Activated CD8-positive, alpha-beta memory T cell treated with anti-CD3 and anti-CD28 coated beads, Interleukin-2, amount 50 U/mL, for 4 hours (primary cell): ENCODE measurements at places on chromosomes 16 and 17.

DNA sequence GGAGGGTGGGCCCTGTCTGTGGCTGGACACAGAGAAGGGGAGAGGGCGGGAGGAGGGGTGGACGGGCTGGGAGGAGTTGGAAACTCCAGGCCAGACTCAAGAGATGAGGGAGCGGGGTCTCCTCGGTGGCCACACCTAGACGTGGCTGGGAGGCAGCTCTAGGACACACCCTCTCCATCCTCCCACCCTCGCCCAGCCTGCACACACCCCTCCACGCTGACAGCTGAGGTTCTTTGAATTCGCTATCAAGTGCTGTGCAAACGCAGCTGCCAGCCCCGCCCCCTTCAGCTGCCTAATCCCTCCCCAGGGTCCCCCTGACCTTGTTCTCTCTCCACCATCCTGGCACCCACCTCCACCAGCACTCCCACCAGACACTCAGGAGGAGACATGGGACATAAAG lies 48.7 kb downstream of the DNAH17 start:
- no peak for DNase-seq

GRCh38 chr17:78925234-78925633 lies at the start of gene TIMP2:
Gene TIMP2 (minus strand): TSS chr17:78925387. CDS start chr17:78925088, 299 bp downstream.
- DNase-seq, result peak; percentile 68

DNA sequence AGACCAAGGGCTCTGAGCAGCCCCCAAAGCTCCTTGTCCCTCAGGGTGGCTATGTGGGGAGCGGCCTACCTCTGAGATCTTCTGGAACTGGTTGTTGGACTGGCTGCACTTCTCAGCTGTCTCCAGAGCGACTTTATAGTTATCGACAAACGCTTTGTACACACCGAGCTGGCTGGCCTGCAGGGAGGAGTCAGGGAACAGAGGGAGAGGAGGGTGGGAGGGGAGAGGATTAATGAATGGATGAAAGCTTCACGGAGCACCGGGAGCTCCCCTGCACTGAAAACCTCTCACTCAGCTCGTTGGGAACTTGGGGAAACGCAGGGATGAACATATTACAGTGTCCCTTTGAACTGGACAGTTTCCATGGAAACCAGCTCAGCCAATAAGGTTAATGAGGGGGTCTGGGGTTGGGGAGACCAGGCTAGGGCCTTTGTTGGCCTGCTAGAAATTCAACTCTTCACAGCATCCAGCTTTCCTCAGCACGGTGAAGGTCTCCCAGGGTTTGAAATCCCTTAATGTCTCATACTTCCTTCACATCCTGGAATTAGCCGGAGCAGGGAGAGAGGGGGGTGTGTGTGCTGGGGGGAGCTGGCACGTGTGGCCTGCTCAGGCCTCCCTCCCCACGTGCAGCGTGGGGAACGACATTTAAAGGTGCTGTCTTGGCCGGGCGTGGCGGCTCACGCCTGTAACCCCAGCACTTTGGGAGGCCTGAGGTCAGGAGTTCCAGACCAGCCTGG lies 86.7 kb downstream of the TIMM22 start:
- no peak for DNase-seq

DNA sequence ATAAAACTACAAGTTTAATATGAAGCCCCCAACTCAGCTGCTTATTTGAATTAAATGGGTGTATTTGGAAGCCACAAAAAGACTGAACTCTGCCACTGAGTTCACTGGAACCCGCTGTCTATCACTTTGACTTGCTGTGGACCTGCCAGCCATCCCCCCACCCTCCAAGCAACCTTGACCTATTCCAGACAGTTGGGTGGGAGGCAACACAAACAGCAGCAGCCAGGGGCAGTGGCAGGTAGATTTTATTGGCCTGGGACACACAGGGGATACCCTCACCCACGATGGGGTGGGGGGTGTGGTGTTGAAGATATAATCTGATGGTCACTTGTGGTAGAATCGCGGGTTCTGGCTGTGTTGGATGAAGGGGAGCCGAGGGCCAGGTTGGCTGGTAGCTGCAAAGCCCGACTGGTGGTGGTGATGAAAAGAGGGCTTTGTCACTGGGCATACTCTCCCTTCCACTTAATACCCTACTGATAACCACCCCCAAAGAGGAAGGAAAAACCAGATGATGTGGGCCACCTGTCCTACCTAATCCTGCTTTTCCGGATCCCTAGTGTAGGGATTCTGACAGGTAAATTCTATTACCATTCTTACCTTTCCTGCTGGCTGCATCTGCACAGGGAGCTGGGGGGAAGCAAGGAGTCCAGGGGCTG lies 2.6 kb downstream of the GPS2 start:
- no peak for DNase-seq

- no peak for DNase-seq
These were observed 49.0 kb downstream of the MPRIP start for GRCh38 chr17:17091276-17091675.

- DNase-seq, result no peak
These were observed 39.4 kb downstream of the PLCG2 start for GRCh38 chr16:81818568-81818896.

DNA sequence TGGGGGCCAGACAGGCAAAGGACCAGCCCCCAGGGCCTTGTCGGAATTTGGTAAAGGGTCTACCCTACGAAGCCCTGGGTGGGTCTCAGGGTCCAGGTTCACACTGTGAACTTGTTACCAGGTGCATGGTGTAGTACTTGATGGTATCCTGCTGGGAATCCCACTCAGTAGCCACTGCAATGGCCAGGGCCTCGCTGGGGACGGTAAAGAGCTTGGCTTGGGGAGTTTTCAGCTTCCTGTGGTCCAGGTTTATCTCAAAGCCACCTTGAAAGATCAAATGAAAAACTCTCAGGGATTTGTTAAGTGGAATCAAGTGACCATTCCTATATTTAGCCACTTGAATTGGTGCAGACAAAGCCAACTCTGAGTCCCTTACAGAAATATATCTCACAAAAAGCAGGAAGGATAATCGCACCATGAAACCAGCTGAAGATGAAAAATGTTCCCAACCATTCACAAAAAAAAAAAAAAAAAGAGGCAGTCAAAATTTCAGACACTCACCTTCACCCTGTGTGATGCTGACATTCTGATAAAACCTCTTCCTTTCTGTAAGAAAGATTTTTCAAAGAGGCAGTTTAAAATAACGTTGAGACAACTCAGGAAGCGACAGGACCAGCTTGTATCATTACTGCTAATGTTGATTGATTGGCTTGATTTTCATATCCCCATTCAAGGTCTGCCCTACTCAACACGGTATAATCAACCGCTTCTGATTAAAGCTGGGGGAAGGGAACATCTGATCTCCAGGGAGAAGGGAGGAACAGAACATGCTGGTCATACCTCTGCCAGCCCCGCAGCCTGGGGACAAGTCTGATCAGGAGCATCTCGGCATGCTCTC lies 10.6 kb downstream of the ATPAF2 start:
- DNase-seq, result no peak

GRCh38 chr17:55567240-55568214 lies 56.3 kb upstream of the SMIM36 start:
- no peak for DNase-seq

GRCh38 chr17:6078458-6078871 lies 8.3 kb downstream of the WSCD1 start:
- DNase-seq, result no peak

GRCh38 chr17:65797101-65797500 lies 235.7 kb upstream of the AXIN2 start:
- DNase-seq, result no peak

GRCh38 chr17:82702231-82702927 lies 3.9 kb upstream of the RAB40B start:
- DNase-seq, result no peak

- no peak for DNase-seq
These were observed 188.7 kb downstream of the KATNIP start for GRCh38 chr16:27738596-27738995.

- no peak for DNase-seq
These were observed 115.6 kb upstream of the SDK2 start for GRCh38 chr17:73759734-73760438.

DNA sequence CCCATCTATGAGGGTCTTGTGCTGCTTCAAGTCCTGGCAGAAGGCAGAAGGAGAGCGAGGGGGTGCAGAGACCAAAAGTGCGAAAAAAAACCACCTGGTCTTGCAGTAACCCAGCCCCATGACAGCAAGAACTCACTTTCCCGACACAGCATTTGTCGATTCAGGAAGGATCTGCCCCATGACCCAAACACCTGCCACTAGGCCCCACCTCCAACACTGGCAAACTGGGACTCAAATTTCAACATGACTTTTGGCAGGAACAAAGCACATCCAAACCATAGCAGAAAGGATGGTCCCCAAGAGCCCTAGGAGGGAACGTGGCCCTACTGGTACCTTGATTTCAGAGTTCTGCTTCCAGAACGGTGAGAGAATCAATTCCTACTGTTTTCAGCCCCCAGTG lies 34.7 kb upstream of the KLHDC4 start:
- DNase-seq, result no peak

DNA sequence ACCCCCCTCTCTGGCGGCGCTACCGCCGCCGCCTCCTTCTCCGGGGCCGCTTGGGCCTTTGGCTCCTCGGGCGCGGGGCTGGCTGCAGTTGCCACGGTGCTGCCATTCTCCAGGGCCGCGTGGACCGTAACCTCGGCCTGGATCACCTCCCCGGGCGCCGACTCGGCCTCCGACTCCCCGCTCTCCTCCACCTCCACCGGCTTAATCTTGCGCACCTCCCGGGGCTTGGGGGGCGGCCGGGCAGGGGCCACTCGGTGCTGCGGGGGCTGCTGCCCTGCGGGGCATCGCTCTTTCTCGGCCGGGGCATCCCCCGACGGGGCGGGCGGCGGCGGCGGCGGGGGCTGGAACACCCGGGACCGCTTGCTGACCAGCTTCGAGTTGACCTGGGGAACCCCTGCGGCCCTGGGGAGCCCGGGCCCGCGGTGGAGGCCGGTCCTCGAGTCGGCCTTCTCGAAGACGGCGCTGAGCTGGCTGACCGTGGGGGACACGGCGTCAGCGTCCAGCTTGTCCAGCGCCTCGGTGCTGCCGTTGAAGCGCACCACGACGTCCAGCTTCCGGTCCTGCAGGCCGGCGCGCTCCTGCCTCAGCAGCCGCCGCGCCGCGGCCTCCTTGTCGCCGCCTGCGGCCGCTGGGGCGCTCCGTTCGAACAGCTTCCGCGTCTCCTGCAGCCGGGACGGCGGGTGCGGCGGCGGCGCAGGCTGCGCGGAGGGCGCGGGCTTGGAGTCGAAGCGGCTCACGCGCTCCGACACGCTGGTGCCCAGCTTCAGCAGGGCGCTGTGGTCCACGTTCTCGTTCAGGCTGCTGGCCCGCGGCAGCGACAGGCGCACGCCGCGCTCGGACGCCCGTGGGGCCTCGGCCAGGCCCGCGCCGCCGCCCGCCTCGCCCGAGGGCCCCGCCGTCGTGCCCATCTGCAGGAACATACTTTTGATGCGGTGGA lies 792 bp downstream of the PPP1R9B start:
- DNase-seq, result peak; percentile 62

DNA sequence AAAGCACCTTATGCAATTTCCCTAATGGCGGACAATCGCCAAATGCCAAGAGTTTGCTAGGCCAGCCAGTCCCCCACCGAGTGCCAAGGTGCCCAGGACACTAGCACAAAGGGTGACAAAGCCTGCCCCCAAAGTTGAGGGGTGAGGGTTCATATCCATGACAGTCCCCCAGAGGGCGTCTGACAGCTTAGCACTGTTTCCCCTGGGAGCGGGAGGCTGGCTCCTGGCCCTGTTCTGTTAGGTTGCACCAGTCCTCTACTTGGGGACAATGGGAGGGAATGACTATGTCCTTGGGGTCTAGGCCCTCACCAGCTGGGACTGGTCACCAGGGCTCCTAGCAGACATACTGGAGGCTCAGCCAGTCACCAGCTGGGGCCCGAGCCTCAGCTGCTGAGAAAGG lies 66.9 kb downstream of the MYO18A start:
- DNase-seq, result no peak

GRCh38 chr17:8401107-8401506 lies 3.5 kb upstream of the RNF222 start:
- no peak for DNase-seq

GRCh38 chr16:86926181-86927094 lies 348.1 kb downstream of the FOXL1 start:
- DNase-seq, result no peak

GRCh38 chr16:86477642-86478041 lies 32.7 kb upstream of the FOXF1 start:
- no peak for DNase-seq

DNA sequence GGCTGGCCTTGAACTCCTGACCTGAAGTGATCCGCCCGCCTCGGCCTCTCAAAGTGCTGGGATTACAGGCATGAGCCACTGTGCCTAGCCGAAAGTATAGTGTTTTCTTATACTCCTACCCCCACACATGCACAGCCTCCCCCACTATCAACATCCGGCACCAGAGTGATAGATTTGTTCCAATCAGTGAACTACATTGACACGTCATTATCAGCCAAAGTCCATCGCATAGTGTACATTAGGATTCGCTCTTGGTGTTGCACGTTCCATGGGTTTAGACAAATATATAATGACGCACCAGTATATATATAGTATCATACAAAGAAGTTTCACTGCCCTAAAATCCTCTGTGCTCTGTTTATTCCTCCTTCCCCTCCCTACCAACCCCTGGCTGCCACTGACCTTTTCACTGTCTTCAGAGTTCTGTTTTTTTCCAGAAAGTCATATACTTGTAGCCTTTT lies 11.9 kb upstream of the TM4SF5 start:
- DNase-seq, result no peak

- DNase-seq, result no peak
These were observed 62.1 kb downstream of the ABHD15 start for GRCh38 chr17:29504711-29505110.

GRCh38 chr17:63140255-63140654 lies 174.2 kb downstream of the TANC2 start:
- DNase-seq, result no peak

GRCh38 chr16:4330277-4330874 lies 14.5 kb downstream of the GLIS2 start:
- peak; percentile 76 for DNase-seq

DNA sequence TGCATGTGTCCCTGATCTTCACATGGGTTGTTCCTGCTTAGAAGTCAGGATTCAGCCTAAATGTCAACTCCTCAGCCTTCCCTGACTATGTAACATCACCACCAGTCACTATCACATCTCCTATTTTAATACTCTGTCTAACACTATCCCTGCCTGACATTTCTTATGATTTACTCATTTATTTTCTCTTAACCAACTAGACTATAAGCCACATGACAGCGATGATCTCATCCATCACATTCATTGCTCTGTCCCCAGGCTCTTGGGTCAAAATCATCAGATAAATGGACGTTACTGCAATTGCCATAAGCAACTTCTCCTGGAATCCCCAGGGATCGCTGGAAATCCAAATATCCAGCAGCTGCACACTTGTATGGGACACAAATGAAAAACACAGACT lies 15.7 kb downstream of the CDRT4 start:
- no peak for DNase-seq

DNA sequence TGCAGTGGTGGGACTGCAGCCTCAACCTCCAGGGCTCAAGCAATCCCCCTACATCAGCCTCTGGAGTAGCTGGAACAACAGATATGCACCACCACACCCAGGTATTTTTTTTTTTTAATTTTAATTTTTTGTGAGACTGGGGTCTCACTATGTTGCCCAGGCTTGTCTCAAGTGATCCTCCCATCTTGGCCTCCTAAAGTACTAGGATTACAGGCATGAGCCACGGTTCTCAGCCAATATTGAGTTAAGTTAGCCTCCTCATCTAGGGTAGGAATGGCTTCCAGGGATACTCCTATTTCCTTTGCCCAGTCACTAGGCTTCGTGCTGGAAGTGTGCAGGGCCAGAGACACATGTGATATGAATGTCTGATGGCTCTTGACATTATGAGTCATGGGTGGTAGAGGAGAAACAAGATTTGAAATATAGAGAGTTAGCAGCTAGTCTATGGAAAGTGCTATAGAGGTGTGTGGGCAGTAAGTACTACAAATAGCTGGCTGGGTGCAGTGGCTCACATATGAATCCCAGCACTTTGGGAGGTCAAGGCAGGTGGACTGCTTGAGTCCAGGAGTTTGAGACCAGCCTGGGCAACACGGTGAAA lies 8.0 kb upstream of the HES7 start:
- no peak for DNase-seq
